ENCODE measurements at places on chromosomes 7 and 10.

GRCh38 chr10:26730552-26730951 lies 33.1 kb downstream of the PDSS1 start:
- DNase-seq, result no peak

DNA sequence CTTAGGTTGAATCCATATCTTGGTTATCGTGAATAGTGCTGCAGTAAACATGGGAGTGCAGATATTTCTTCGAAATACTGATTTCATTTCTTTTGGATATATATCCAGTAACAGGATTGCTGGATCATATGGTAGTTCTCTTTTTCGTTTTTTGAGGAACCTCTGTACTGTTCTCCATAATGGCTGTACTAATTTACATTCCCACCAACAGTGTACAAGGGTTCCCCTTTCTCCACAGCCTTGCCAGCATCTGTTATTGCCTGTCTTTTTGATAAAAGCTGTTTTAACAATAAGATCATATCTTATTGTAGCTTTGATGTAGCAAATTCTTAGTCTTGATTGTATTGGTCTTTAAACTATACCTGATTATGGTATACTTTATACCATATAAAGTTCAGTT lies 45.3 kb downstream of the ZNRF2 start:
- no peak for DNase-seq

DNA sequence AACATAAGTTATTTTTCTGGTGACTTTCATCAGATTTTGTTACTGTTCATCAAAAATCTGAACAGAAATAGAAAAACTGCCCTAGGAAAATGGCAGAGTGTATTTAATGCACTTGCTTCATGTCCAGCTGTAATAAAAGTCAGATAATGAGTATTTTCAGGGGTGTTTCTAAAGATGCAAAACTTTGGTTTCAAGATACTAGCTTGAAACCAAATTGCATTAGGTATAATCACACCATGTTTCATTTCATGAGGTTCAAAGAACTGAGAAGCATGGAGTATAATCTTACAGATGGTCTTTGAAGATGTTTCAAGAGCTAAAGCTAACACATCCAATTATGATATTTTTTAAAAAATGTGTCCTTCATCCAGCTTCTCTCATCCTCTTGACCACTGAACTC lies 128.9 kb downstream of the NRCAM start:
- no peak for DNase-seq

GRCh38 chr7:121313793-121314676 lies 14.8 kb upstream of the WNT16 start:
- peak; percentile 86 for DNase-seq

DNA sequence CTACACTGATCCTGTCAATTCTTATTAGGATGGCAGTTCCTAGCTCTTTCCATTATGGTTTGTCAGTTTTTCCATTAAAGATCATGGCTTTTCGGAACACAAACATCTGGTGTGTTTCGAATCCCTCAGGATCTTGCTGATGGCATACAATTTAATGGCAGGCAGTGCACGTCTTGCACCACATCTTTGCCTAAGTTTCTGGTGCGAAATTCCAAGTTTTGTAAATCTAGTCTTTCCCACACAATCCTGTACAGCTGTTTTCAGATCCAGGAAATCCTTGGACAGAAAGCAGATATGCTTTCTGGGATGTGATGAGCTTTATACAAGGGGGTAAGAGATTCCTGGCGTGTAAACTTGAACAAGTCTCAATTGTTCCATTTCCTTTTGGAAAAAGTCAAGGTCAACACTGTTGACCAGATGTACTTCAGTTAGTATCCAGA lies 224.3 kb upstream of the PHYHIPL start:
- no peak for DNase-seq

DNA sequence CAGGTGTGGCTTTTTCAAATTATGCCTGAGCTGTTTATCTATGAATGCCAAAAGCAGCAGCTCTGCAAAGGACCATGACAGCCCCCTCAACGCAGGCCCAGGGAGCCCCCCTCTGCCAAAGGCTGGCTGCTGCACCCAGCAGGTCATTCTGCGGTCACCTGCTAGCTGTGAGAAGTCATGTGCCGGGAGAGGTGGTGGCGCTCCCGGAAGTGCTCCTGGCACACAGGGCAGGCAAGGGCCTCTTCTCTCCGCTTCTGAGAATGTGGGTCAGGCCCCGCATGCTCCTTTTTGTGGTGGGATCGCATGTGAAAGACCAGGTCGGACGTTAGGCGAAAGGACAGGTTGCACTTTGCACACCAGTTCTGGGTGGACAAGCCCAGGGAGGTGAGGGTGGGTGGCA lies 16.4 kb downstream of the ZNF488 start:
- no peak for DNase-seq

DNA sequence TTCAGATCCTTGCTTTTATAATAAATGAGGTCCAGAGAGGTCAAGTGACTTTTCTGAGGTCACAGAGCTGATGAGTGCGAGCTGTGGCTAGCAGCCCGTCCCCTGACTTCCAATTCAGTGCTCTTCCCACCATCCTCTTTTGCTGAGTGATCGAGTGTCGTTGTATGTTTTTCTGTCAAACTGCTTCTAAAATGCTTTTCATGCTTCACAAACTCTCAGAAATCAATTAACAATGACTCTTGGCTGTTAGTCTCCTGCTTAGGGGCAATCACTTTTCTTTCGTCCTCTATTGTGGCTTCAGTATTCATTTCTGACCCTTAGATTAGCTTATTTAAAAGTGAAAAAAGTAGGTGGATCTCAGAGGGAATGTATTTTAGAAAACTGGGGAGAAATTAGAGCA lies 423.7 kb downstream of the DPP6 start:
- DNase-seq, result no peak

GRCh38 chr10:34580643-34581042 lies 234.5 kb downstream of the PARD3 start:
- peak; percentile 80 for DNase-seq

- no peak for DNase-seq
These were observed 191.1 kb upstream of the BMPER start for GRCh38 chr7:33714208-33714607.

DNA sequence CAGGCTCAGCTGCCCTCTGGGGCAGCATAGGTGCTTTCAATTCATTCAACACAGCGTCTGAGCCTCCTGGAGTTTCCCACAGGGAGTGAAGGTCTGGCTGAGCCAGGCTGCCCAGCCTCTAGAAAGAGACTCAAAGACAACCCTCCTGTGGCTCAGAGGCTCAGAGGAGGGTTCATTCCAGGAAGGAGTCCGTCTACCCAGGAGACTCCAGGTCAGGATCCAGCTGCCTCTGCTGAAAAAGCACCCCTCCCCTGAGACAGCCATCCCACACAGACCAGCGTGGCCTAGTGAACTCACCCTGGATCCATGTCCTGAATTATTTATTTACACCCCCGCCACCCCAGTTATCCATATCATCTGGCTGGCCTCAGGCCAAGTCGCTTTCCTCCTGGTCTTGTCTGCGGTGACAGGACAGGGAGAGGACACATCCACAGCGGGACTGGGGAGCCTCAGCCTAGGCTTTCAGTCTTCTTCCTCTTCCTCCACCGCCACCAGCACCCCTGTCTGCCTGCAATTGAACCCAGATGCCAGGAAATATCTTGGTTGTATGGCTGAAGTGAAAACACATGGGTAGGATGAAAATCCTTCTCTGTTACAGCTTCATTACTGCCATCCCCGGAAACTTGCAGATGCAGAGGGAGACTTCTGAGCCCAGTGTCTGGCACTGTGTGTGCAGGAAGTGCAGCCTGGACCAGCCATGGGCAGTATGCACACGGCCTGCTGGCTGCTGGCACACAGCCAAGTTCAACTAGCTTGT lies 44.0 kb upstream of the COL13A1 start:
- peak; percentile 67 for DNase-seq

DNA sequence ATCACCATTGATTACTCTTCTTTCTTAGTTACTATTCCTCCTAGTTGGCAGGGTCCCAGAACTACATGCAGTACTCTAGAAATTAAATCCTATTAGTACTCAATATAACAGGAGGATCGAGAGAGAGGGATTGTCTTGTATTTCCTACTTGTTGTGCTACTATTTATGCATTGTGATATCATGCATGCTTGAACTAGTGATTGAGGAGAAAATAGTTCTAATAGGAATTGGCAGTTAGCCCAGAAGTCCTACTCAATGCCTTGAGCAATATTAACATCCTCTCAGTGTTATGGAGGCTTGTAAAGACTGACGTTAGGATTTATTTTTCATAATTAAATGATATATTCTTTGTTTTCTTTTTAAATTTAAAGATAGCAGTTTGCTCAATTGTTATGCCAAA lies 67.4 kb downstream of the FOXP2 start:
- DNase-seq, result no peak
